ENCODE measurements at places on chromosomes 3 and 15.

DNA sequence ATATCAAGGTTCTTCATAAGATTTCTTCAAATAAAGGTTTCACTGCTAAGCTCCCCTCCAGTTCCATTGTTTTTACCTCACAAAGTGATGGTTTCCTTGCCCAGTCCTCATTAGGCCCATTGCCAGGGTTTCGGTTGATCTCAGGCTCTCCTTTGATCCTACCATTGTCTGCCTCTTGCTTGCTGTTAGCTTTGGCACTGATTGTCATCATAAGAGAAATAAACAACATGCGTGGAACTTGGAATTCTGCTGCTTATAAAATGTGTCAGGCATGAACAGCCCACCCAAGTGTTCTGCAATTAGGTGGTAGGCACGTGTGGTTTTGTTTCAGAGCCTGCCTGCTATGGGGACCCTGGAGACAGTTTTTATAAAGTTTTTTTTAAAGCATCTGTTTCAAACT lies 107.6 kb upstream of the BFSP2 start:
- no peak for DNase-seq

DNA sequence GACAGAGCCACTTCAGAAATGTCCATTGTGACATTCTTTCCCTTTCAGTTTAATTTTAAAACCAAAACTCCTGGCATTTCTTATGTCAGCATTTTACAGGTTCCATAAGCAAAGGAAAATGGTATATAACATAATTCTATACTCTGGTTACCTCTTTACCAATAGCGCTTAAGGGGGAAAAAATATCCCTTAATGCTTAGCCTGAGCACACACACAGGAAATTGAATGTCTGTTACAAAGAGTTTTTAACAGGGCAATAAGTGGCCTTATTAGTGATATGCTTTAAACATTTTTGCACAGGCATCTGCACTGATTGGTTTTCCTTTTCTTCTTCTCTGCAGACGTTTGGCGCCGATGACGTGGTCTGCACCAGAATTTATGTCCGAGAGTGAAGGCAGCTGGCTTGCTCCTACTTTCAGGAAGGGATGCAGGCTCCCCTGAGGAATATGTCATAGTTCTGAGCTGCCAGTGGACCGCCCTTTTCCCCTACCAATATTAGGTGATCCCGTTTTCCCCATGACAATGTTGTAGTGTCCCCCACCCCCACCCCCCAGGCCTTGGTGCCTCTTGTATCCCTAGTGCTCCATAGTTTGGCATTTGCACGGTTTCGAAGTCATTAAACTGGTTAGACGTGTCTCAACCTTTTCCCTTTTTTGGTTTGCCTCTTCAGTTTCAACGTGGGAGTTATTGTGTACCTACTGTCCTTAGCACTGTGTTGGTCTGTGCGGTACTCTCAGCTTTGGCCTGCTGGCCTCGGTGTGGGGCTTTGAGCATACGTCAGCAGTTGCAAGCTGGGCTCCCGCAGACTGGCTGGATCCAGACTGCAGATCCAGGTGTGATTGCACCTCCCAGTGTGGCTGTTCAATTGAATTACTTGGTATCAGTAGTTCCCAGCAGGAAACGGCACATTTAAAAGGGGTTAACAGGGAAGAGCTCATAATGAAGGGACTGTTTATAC lies 7.7 kb downstream of the CRABP1 start:
- DNase-seq, result no peak

DNA sequence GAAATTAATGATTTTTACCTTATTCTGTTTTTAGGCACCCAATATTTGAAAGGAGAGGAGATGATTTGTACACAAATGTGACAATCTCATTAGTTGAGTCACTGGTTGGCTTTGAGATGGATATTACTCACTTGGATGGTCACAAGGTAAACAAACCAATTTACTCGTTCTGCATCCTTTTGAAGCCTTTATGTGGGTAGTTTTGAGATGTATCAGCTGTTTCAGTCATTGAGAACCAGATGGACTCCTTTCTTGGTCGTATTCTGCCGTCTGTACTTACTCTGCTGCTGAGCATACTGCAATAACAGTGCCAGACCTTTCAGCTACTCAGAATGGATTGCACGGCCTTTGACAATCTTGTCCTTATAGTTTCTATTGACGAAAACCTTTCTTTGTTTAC lies 13.3 kb downstream of the DNAJB11 start:
- DNase-seq, result no peak

GRCh38 chr15:28043691-28044091 lies 55.4 kb downstream of the OCA2 start:
- DNase-seq, result no peak

- DNase-seq, result no peak
These were observed 218.8 kb downstream of the UBE2E2 start for GRCh38 chr3:23421811-23422516.

DNA sequence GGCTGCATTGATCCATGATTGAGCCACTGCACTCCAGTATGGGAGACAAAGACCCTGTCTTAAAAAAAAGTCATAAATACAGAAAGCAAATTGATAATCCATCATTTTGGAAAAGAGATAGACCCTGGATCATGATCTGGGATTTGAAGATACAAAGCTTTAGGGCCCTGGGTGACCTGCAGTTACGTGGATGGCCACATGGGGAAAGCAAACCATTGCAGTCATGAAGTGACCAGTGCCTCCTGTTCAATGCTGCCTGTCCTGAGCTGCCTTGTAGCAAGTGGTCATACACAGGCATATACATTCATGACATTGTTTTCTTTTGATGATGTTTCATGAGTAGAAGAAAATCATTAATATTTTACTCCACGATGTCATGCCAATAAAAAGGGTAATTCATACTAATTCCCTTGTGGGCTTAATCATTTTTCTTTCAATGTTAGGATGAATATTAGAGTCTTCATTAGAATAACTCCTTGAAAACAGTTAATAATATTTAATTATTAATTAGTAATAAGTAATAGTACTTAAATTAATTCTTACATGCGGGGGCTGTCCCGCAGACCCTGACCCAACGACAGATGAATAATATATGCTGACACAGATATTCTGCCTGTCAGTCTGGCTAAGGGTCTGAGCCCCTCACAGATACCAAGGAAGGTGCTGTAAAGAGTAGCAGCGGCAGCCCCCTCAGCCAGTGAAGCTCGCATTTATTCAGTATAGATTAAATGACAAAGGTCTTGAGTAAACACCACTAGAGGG lies 109.0 kb upstream of the UNC13C start:
- no peak for DNase-seq
